ENCODE measurements at places on chromosomes 2 and 18.

- no peak for DNase-seq
Measured at GRCh38 chr18:13629841-13630715, 96.3 kb downstream of the FAM210A start.

GRCh38 chr18:70641156-70641775 lies 352.4 kb downstream of the SOCS6 start:
- DNase-seq, result no peak

GRCh38 chr18:3877678-3878077 lies 427.7 kb downstream of the TGIF1 start:
- DNase-seq, result no peak

DNA sequence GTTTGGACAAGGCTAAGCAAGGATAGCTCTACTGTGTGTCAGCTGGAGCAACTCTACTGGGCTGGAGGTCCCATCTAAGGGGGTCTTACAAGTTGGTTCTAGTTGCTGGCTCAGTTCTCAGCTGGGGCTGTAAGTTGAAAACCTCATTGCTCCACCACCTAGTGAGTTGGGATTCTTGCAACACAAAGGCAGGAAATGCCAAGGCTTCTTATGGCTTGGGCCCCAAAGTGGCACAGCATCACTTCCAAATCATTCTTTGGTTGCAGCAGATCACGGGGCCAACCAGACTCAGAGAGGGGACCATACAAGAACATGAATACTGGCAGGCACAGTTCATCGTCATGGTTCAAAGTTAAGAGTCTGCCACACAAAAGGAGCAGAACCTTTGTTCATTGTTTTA lies 332.7 kb downstream of the LRRTM1 start:
- DNase-seq, result no peak

DNA sequence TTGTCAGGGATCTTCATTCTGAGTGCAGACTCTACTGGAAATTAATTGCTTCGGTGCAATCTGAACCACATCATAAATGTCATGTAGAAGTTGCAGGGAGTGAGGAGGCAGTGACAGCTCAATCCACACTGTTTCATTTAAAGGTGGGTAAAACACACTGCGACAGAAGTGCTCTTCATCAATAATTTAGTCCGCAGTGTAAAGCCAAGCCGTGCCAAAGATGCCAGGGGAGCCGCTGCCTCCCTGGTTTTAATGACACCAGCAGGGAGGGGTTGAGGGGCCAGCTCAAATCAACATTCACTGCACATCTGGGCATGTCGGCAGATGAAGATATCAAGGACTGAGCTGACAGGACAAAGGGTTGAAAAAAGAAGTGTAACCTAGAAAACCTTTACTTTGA lies 305.7 kb upstream of the VRK2 start:
- no peak for DNase-seq

- no peak for DNase-seq
Measured at GRCh38 chr2:109242654-109243331, 113.8 kb downstream of the SH3RF3 start.

- no peak for DNase-seq
Measured at GRCh38 chr2:38560092-38560491, 42.6 kb downstream of the HNRNPLL start.

- DNase-seq, result no peak
Measured at GRCh38 chr2:66439812-66440542, 5.1 kb downstream of the MEIS1 start.

GRCh38 chr2:176154576-176155252 lies 2.4 kb upstream of the HOXD3 start:
- DNase-seq, result no peak

- no peak for DNase-seq
Measured at GRCh38 chr2:30385327-30385726, 61.7 kb upstream of the LCLAT1 start.

GRCh38 chr18:79750980-79751571 lies 46.7 kb upstream of the KCNG2 start:
- DNase-seq, result no peak

GRCh38 chr2:226338825-226339224 lies 460.8 kb downstream of the IRS1 start:
- DNase-seq, result no peak
